ENCODE measurements at places on chromosomes 5 and 9.

- DNase-seq, result no peak
Observed at GRCh38 chr5:15440434-15440833, 59.5 kb upstream of the FBXL7 start.

GRCh38 chr5:128353441-128354107 lies 184.5 kb downstream of the FBN2 start:
- DNase-seq, result no peak

DNA sequence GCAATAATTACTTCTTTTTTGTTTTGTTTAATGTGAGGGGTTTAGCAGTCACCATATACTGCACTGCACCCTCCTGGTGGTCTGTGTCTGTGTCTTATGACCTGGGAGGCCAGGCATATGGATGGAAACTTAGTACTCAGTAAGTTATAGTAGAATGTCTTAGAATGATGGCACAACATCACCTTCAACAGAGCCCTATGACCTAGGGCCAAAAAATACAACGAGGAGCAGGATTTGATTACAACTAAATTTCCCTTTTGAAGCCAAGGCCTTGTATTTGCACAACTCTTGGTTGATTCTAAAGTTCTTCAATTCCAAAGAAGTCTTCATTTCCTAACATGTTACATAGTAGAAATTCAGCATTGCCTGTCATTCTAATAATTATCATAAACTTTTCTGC lies 422.1 kb upstream of the PIK3R1 start:
- no peak for DNase-seq

DNA sequence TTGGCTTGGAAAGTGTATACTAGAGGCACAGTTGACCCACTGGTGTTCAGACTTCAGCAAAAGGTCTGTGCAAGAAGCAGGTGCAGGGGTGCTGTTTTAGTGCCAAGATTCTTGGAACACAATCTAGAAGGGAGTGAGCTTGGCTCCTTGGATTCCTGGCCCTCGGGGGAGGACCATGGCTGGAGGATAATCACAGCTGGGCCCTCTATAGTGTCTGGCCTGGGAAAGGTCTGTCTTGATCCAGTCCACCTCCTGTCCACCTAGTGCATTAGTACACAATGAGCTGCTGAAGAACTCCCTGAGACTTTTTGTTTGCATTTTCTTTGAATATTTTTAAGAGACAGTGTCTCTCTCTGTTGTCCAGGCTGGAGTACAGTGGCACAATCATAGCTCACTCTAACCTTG lies 50.4 kb upstream of the PLPP1 start:
- DNase-seq, result no peak

Measured in stimulated activated naive CD8-positive, alpha-beta T cell treated with anti-CD3 and anti-CD28 coated beads, Interleukin-15, amount 100 ng/mL, for 72 hours (primary cell).